ENCODE measurements at places on chromosomes 1 and 21.

DNA sequence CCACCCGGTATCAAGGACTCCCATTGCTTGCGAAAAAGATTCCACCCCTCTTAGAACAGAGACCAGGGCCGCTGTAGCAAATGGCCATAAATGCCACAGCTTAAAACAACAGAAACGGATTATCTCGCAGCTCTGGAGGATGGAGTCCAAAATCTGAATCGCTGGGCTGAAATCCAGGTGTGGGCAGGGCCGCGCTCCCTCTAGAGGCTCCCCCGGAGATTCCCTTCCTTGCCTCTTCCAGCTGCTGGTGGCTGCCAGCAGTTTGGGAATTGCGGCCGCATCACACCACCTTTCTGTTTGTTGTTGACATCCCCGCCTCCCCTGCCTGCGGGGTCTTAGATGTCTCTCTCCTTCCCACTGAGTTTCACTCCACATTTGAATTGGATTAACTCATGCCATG, 15.6 kb downstream of the PDE9A start:
- no peak for DNase-seq

GRCh38 chr1:94055459-94056122, 65.4 kb downstream of the ABCA4 start:
- no peak for DNase-seq

GRCh38 chr1:48644190-48644900, 132.3 kb downstream of the BEND5 start:
- DNase-seq: no peak

- DNase-seq: no peak
Measured at GRCh38 chr1:244383278-244383884, 68.3 kb downstream of the ADSS2 start.

GRCh38 chr1:206074839-206075238, 21.9 kb downstream of the RHEX start:
- no peak for DNase-seq

- DNase-seq: no peak
Measured at GRCh38 chr1:16174886-16175598, 19.2 kb upstream of the EPHA2 start.

GRCh38 chr1:161382214-161383019, 14.7 kb upstream of the CFAP126 start:
- DNase-seq: no peak

- no peak for DNase-seq
Measured at GRCh38 chr1:24228311-24228710, 41.2 kb upstream of the IFNLR1 start.

DNA sequence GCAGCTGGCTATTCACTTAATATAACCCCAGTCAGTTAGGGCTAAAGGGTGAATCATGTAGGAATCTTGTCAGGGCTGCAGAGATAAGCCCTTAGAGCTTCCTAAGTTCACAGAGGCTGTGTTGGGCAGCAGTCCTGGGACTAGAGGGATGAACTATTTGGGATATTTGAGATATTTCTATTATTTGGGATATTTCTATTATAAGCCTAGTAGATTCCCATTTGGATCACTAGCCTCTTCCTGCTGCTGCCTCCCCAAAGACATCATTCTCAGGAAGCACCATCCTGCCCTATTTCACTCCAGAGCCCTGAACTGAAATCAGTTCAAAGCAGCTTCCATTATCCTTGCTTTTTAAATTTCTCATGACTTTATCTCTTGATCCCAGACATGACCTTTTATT, 501.3 kb downstream of the NUF2 start:
- no peak for DNase-seq

DNA sequence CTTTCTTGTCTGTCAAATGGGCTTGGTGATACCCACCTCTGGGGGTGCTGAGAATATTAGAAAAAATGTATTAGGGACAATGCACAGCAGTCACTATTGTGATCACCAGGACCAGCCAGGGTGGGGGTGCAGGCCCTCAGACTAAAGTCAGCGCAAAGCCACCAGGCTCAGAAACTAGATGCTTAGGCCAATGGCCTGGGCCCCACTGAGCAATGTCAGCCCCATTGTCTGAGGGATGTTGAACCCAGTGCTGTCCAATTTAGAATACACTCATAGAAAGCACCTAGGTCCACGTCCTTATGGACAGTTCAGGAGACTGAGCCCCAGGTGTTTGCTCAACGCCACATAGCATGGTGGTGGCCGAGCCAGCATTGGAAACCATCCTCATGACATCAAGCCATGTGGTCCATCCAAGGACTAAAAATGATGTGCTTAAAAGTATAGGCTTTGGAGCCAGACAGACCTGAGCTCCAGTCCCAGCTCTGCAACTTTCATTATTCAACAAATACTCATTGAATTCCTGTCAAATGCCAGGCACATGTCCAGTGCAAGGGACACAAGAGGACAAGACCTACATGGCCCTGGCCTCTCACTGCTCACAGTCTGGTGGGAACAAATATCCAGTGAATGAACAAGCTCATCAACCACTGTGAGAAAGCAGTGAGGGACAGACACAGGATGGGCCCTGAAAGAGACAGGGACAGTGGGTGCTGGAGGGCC, 273.8 kb downstream of the MATN1 start:
- no peak for DNase-seq

GRCh38 chr1:168148916-168149315, 12.2 kb upstream of the GPR161 start:
- DNase-seq: no peak

GRCh38 chr1:10283318-10283984, 73.1 kb downstream of the KIF1B start:
- peak; percentile 61 for DNase-seq

GRCh38 chr1:10745886-10746455, 50.5 kb downstream of the CASZ1 start:
- DNase-seq: no peak

DNA sequence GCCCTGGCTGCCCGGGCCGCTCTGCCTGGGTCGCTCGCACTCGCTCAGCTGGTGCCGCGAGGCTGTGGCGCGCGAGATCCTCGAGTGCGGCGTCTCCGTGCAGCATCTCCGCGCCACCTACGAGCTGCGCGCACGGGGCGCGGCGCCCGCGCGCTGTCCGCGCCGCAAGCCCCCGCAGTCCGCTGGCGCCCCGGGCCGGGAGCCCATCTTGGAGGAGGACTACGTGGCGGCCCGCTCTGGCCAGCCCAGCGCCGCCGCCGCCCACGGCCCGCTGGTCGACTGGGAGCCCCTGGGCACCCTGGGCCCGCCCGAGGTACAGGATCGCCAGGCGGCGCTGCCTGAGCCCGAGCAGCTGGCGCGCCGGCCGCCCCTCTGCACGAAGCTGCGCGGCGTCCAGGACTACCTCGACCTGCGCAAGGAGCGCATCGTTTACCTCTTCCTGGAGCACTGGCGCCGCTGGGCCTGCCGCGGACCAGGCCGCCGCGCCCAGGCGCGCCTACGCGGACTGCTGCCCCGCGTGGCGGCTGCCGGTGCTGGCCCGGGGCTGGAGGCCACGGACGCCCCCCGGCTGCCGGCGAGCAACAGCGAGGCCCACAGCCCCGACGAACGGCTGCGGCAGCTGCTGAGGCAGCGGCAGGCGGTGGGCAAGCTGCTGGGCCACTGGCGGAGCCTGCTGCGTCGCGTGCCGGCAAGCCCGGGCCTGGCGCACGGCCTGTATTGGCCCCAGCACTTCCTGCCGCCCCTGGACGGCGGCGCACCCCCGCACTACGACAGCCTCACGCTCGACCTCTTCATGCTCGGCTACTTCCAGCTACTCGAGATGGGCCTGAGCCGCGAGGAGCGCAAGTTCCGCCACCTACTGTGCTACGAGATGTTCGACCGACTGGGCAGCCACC, 10.9 kb downstream of the TNFRSF25 start:
- peak; percentile 43 for DNase-seq

GRCh38 chr21:17981060-17981740, 162.0 kb upstream of the C21orf91 start:
- no peak for DNase-seq

GRCh38 chr1:44405798-44406736, 1.0 kb downstream of the RNF220 start:
- peak; percentile 51 for DNase-seq

DNA sequence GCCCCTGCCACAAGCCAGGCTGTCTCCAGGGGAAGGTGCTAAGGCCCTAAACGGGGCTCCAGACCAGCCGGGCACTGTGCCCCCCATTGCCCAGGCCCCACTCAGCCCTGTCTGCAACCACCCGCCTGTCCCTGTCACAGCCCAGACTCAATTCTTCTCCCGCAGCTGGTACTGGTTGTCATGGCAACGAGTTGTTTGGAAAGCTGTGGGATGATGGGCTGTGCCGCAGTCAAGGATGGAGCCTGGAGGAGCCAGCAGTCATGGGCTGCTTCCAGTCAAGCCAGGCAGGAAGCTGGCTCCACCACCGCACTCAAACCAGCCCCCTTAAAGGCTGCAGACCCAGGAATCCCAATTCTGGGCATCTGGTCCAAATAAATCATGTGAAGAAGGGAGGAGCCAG, 4.2 kb downstream of the SPOCD1 start:
- DNase-seq: no peak

- no peak for DNase-seq
Measured at GRCh38 chr1:29119121-29119929, 4.4 kb downstream of the TMEM200B start.

GRCh38 chr1:82731216-82731615, 930.5 kb downstream of the ADGRL2 start:
- no peak for DNase-seq

- no peak for DNase-seq
Measured at GRCh38 chr1:52996653-52997052, 65.4 kb upstream of the PODN start.
